ENCODE measurements at places on chromosomes 4 and X.
A peak's percentile ranks its signal among the peaks of the same experiment; 100 is the strongest.

DNA sequence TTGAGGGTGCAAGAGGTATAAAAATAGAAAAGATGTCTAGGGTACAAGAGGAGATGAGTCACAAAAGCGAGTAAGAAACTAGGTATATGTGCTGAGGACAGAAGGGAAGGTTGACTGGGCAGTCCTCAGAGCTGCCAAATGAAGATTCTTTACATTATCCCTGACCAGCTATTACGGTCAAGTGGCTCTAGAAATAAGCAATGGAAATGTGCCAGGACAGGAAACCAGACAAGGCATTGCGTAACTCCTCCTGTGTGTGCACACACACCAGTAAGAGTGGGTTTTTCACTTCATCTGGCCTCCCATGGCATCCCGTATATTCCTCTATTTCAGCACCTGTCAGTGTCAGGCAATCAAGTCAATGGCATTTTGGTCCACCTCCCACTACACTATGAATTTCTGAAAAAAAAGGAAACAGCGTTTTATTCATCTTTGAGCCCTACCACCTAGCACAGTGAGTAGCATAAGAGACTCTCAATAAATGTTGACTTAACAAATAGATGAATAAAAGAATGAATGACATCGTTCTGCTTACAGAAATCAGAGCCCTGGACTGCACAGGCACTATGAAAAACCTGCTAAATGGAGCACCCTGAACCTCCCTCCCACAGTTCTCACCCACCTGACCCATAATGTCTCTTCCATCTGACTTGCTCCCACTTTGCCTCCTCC lies 62.6 kb upstream of the KLF3 start:
- no peak for DNase-seq

GRCh38 chr4:139511320-139511719 lies 44.7 kb downstream of the SETD7 start:
- no peak for DNase-seq

DNA sequence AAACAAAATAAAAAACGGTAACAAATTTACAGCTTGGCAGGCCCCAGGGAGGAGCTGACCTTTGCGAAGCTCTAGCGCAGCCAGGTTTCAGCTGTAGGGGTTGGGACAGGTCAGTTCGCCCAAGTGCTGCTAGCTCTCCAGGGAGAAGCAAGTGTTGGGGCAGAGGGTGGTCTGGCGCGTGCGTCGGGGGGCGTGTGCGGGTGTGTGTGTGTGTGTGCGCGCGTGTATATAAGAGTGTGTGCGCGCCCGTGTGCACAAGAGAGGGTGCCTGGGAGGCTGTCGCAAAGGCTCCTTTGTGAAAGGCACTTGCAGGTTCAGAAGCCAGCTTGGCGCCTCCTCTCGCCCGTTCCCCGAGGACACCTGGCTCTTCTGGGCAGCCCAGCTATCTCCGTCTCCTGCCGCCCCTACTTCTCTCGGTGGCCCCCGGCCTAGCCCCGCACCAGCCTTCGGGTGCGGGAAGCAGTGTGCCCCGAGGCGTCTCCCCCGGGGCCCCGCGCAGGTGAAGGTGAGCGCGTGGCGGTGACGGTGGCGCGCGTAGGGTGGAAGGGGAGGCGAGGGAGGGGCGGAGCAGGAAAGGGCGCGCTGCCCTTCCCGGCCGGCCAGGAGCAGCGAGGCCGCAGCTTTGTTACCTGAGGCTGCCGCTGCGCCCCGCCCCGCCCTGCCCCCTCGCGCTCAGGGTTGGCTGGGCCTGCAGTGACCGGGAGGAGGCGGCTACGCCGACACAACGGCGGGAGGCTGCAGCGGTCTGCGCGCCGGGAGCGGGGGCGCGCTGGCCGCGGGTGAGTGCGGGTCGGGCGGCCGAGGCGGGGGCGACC lies at the start of gene FHDC1:
TSS of gene FHDC1 (plus strand) at position 693 of the 815 bp plus-strand sequence. CDS start 6,735 bp downstream, outside the sequence.
- peak; percentile 46 for DNase-seq

GRCh38 chr4:107404591-107405300 lies 315.3 kb downstream of the PAPSS1 start:
- no peak for DNase-seq

GRCh38 chr4:69984030-69984443 lies 11.7 kb upstream of the STATH start:
- DNase-seq: no peak

GRCh38 chr4:27217261-27217769 lies 356.7 kb downstream of the STIM2 start:
- DNase-seq: peak; percentile 16

DNA sequence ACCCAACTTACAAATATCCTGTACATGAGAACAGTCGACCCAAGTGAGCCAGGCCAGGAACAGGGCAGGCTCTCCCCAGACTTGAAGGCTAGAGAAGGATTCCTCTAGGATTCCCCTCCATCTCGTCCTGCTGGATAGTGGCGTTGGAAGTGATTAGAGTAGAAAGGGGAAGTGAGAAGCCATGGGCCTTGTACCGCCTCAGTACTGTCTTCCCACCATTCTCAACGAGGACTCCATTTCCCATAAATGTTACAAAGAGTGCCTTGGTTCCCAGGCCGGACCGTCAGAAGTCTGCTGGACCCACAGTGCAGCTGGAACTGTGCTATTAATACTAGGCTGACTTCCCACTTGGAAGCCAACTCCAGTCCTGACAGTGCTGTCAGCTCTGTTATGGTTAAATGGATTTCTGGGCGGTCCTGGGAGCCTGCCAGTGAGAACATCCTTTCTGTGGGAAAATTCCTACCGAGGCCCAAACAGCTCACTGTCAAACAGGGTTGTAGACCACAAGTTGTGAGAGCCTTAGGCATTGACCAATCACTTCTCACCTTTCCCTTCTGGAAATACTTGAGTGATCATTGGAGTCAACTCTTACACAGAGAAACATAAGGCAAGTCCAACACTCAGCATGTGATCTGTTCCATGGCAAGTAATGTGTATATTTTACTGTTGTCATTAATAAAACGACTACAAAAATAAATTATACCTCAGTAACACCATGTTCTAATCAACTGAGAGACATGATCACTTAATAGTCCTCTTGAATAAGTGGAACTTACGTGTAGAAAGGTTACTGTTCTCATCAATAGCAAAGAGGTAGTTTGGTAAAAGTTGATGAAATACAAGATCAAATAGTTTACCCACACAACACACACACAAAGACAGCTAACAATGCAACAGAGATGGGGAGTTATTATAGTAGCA lies 58.4 kb downstream of the AMELX start:
- DNase-seq: no peak

DNA sequence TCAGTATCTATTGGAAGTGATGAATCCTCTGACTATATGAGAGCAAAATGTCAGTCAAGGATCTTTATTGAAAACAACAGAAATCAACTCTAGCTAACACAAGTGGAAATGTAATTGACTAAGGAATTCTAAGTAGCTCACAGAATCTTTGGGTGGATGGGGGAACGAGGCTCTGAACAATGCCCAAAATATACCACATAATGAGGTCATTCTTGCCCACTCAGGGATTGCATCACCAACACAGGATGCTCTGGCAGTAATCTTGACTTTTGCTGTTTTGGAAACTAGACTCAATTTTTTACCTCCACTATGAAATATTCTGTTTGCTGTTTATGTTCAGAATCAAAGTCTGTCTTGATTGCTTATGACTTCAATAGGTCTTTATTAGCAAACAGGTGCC lies 127.4 kb upstream of the UNC5C start:
- DNase-seq: no peak

GRCh38 chr4:112201915-112202505 lies 29.6 kb upstream of the AP1AR start:
- no peak for DNase-seq

GRCh38 chr4:8838296-8838960 lies 33.2 kb downstream of the HMX1 start:
- no peak for DNase-seq

DNA sequence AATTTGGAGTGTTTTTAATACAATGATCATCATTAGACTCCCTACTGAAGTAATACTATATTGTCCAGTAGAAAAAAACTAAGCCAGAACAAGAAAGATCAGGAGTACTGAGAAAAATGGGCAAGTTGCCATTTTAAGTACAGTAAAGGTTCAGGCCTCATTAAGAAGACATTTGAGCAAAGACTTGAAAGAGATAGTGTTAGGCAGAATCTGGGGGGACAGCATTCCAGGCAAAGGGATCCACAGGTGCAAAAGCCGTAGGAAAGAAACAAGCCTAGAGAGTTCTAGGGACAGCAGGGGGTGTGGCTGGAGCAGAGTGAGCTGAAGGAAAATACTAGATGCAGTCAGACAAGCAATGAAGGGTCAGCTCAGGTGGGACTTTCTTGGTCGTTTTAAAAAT lies 58.1 kb upstream of the INTU start:
- no peak for DNase-seq

DNA sequence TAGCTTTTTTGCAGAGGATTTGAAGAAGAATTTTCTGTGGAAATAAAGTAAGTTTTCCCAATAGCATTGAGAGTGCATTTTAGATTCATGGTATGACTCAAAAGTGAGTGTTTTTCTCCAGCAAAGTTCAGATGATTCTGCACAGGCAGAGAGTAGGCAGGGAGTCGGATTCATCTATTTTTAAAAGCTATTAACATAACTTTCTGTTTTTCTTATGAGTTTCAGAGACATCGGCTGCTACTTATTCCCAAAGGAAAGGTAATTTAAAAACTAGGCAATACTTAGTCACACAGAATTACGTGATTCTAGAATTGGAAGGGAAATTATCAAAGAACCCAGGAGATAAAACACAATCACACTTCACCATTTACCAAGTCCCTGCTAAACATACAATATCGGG lies 4.4 kb downstream of the CCDC110 start:
- no peak for DNase-seq

DNA sequence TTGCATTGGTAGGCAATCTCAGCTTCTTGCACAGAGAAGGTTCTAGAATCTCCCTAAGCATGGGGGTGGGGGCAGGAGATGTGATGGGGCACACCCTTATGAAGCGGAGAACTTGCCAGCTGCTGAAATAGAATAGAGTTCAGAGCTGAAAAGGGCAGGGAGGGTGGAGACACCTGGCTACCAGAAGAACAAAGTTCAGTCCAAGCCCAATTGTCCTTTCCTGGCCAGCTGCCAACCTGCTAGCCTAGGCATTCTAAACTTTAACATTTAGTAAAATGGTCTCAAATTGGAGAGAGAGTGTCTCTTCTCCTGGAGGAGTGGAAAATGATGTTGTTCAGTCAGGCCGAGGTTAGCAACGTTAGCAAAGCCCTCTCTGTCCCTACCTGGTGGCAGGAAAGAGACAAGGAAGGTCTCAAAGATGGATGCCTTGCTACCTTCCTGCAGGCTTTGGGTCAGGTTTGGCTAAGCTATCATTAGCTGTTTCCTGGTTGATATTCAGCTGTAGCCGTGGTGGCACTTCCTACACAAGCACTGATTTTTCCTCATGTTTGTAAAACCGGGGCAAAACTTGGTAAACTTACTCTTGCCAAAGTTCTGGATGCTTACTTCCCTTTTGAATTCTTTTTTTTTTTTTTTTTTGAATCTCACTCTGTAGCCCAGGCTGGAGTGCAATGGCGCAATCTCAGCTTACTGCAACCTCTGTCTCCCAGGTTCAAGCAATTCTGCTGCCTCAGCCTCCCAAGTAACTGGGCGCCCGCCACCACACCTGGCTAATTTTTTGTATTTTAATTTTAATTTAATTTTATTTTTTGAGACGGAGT lies 34.7 kb upstream of the NYX start:
- no peak for DNase-seq

DNA sequence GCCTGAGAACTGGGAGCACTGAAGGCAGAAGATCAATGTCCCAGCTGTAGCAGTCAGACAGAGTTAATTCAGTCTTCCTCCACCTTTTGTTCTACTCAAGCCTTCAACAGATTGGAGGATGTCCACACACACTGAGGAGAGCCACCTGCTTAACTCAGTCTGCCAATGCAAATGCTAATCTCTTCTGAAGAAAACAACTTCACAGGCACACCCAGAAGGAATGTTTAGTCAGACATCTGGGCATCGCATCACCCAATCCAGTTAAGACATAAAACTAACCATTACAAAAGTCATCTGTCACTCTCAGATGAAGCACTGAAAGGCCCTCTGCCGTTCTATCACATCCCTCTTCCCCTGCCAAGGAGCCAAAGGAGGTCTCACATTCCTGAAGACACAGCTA lies 173.7 kb downstream of the CENPC start:
- DNase-seq: no peak

DNA sequence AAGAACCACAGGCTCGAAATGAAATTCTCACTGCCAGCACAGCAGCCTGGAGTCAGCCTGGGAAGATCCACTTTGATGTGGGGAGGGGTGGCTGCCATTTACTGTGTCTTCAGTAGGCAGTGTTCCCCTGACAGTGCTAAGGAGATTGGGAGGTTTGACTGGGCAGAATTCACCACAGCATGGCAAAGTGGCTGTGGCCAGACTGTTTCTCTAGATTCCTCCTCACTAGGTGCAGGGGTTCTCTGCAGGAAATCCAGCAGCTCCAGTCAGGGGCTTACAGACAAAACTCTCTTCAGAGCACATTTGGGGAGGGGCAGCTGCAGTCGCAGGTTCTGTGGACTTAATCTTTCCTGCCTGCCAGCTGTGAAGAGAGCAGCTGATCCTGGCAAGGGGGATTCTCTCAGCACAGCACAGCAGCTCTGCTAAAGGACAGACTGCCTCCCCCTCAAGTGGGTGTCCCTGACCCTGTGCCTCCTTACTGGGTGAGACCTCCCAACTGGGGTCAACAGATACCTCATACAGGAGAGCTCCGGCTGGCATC lies 1174.0 kb downstream of the RAPGEF2 start:
- DNase-seq: no peak

GRCh38 chrX:108811891-108812290 lies 75.5 kb upstream of the IRS4 start:
- no peak for DNase-seq

DNA sequence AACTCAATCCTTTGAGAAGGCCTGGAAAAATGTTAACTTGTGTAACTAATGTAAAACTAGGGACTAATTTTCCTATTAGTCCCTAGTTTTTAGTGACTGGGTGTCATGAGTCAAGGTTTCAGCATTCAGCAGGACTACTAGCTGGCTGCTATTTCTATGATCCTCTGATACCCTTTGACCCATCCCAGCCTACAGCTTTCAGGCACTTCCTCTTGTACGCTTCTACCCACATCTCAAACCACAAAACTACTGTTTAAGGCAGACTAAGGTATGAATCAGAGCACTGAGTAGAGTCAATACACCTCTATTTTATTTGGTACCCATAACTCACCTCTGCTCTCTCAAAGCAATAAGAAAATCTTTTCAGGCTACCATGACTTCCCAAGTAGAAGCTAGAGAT lies 809.6 kb downstream of the PDHA2 start:
- no peak for DNase-seq

- DNase-seq: no peak
Observed at GRCh38 chrX:142999199-142999701, 26.5 kb upstream of the SPANXN4 start.

- no peak for DNase-seq
Observed at GRCh38 chr4:12573716-12574115, 910.4 kb downstream of the RAB28 start.

DNA sequence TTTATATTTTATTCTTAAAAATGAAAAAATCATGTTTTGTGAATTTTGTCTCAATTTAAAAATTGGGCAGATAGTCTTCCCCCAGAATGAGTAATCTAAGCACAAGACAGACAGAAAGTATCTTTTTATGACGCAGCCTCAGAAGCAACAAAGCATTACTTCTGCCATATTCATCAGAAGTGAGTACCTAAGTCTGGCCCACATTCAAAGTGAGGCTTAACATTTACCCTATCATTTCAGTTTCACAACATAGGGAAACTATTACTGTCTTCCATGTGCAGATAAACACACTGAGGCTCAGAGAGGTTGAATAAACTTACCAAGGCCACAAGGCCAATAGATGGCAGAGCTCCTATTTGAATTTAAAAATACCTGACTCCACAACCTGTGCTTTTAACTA lies 4.4 kb upstream of the PRDX4 start:
- peak; percentile 10 for DNase-seq

All from GM03348 (cell line).